ENCODE measurements at places on chromosomes 6 and 20. TPM values are rescaled to one million over a fixed set of nuclear protein-coding genes. Genes with fewer than 3 reads are reported as not detected.

GRCh38 chr6:41222513-41222912 lies 5.6 kb upstream of the TREML4 start:
- no peak for DNase-seq

DNA sequence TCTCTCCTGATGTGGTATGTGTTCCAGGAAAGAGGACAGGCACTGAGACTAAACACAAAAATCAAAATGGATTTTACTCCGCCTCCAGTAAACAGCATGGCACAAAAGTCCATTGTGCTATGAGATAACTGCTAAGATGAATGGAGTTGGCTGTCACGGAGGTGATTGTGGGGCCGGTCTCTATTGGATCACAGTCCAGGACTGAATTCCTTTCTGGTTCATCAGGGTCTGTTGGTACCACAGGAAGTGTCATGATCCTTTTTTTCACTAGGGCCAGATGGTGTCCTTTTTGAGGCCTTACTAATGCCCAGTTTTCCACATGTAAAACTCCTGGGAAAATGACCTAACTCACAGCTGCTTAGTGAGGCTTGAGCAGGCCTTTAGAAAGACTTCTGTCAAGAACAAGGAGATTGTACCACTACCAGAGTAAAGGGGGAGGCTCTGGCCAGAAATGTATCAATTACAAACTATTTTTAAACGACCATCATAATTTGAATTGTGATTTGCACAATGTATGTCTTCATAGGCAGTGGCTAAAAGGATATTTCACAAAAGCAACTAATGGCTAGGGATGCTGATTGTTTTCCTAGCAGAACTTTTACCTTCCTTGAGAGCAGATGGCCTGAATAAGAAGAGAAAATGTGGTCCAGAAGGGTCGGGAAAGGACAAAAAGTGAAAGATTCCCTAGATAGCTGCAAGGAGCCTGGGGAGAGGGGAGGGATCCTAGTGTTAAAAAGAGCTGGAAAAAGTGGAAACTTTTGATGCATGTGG lies 192.2 kb upstream of the POU3F2 start:
- peak; percentile 68 for DNase-seq

The DAAM2 gene
- total RNA-seq = 0.10 TPM

DNA sequence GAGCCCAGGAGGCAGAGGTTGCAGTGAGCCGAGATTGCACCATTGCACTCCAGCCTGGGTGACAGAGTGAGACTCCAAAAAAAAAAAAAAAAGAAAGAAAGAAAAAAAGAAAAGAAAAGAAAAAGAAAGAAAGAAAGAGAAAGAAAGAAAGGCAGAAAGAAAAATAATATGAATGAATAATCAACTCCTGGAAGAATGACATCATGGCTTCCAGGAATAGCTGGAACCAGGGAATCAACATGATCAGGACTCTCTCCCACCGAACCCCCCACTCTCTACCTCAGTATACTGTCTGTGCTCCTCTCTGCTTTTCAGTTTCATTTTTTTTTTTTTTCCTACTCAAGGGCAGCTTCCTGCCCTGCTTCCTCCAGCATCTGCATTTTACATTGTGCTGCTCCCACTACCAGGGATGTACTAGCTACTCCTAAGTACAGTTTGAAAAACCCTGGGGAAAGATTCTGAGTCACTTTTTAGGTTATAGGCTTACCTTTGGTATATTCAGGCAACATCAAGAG lies 19.7 kb upstream of the MTCL3 start:
- DNase-seq = no peak

The UNC5CL gene
- 0.62 TPM for total RNA-seq

The VSX1 gene
- not detected for total RNA-seq

DNA sequence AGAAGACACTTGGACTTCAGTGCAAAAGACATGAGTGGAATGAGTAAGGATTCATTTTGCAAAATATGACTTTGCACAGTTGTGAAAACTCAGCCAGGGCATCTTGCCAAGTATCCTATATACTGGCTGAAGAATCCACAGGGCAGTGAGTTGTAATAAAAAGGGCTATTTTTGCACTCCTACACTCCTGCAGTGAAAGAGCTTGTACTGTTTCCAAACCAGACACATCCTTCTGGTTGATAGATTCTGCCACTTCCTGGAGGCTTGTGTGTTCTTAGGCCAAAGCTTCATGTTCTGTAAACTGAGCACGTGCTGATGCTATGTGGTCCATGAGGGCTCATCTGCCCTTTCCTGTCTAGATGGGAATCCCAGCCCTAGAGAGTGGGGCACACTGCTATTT lies 34.9 kb downstream of the GMPR start:
- DNase-seq = no peak

DNA sequence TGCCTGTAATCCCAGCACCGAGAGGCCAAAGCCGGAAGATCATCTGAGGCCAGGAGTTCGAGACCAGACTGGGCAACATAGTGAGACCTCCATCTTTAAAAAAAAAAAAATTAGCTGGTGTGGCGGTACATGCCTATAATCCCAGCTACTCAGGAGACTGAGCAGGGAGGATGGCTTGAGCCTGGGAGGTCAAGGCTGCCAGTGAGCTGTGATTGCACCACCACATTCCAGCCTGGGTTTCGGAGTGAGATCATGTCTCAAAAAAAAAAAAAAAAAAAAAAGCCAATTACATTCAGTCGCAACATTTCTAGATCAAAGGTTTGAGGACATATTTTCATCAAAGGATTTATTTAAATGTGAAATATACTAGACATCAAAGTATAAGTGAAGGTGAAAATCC lies 32.0 kb upstream of the EDN1 start:
- DNase-seq = no peak

The KIAA1755 gene
- 0.57 TPM for total RNA-seq

DNA sequence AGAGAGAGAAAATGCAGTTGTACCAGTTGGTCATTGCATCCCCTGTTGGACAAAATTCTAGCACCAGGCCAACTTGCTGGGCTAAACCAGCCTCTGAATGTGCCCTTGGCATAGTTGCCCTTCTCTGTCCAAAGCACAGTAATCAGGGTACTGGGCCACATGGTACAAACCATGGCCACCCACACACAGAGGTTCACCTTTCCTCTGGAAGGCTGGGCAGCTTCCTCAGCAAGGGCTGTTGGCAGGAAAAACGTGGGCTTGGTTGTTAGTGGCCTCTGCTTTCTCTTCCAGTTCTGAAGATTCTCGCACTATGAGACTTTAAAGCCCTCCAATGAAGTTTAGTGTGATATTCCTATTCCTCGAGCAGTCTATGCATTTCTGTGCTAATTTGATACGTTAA lies 706 bp downstream of the DDO start:
- DNase-seq = no peak

The GRIK2 gene
- 0.12 TPM for total RNA-seq

GRCh38 chr6:11040134-11040533 lies 4.0 kb downstream of the ELOVL2 start:
- DNase-seq = peak; percentile 9

- DNase-seq = peak; percentile 75
Measured at GRCh38 chr6:104625536-104625935, 234.2 kb downstream of the HACE1 start.

The TMEM217 gene
- 3.2 TPM for total RNA-seq

DNA sequence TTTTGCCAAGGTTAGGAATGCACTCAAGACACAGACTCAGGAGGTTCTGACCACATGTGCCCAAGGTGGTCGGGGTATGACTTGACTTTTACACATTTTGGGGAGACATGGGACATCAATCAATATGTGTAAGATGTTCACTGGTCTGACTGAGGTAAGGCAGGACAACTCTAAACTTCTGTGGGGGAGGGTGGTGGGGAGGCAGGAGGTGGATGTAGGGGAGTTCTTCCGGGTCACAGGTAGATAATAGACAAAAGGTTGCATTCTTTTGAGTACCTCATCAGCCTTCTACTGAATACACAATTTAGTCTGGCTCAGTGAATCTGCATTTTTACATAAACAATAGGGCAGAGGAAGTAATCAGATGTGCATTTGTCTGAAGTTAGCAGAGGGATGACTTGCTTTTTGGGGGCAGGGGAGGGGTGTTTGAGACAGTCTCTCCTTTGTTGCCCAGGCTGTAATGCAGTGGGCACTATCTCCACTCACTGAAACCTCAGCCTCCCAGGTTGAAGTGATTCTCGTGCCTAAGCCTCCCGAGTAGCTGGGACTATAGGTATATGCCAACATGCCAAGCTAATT lies 10.9 kb downstream of the ECHDC1 start:
- DNase-seq = no peak

- DNase-seq = no peak
Measured at GRCh38 chr6:137487869-137488149, 6.4 kb downstream of the OLIG3 start.

GRCh38 chr6:145373826-145374225 lies 361.5 kb downstream of the EPM2A start:
- DNase-seq = no peak

The TNXB gene
- total RNA-seq = 45.7 TPM

GRCh38 chr6:55913228-55914195 lies 38.1 kb upstream of the BMP5 start:
- peak; percentile 10 for DNase-seq

The SNX21 gene
- total RNA-seq = 59.2 TPM

GRCh38 chr6:72552938-72553337 lies 68.9 kb upstream of the KCNQ5 start:
- DNase-seq = peak; percentile 53

The MROH8 gene
- 1.3 TPM for total RNA-seq

DNA sequence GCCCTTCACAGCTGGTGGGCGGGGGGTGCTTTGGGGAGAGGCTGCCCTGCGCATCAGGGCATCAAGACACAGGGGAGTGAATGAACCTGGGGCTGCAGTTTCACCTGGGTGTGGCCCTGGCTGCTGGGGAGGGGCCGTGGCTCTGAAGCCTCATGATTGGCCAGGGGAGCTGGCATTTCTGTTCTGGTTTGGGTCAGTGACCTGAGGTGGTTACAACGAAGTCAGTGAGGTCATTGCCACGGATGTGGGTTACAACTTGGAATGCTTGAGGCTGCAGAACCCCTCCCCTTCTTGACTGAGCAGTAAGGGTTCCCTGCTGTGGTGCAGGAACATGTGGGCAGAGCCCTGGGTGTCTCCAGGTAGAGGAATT lies 3.0 kb downstream of the TCEA2 start:
- DNase-seq = peak; percentile 99

DNA sequence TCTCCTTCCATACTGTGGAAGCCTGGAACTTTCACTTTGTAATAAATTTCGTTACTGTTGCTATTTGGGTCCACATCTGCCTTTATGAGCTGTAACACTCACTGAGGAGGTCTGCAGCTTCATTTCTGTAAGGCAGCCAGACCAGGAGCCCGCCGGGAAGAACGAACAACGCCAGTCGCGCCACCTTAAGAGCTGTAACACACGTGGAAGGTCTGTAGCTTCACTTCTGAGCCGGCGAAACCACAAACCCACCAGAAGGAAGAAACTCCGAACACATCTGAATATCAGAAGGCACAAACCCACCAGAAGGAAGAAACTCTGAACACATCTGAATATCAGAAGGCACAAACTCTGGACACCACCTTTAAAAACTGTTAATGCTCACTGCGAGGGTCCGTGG lies 589.9 kb upstream of the SLC35B3 start:
- no peak for DNase-seq

DNA sequence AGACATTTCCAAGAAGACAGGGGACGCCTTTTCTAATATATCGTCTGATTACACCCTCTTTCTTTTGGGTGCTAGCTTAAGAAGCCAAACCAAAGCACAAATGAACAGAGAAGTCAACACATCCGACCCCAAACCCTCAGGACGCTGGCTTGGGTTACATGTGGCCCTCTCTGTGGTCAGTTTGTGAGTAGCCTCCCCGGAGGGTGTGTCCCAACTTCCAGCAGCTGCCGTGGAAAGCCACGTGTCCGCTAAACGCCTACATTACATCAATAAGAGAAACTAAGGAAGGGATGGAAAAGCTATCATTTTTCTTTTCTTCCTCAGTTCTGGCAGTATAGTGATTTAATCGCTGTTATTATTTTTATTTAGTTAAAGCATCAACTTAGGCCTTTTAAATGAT lies 487 bp upstream of the BMP6 start:
- no peak for DNase-seq

The FAM209B gene
- not detected for total RNA-seq

The MYT1 gene
- 2.4 TPM for total RNA-seq

- DNase-seq = no peak
Measured at GRCh38 chr6:32116674-32117073, 7.5 kb upstream of the TNXB start.

- DNase-seq = no peak
Measured at GRCh38 chr6:163376187-163376586, 38.3 kb upstream of the QKI start.

GRCh38 chr20:49699200-49699992 lies 14.3 kb downstream of the B4GALT5 start:
- DNase-seq = peak; percentile 86

The CAP2 gene
- total RNA-seq = 27.8 TPM

The PGC gene
- not detected for total RNA-seq

The HLA-DRA gene
- total RNA-seq = not detected

The VSTM2L gene
- 1.4 TPM for total RNA-seq

The NHSL1 gene
- total RNA-seq = 2.6 TPM

DNA sequence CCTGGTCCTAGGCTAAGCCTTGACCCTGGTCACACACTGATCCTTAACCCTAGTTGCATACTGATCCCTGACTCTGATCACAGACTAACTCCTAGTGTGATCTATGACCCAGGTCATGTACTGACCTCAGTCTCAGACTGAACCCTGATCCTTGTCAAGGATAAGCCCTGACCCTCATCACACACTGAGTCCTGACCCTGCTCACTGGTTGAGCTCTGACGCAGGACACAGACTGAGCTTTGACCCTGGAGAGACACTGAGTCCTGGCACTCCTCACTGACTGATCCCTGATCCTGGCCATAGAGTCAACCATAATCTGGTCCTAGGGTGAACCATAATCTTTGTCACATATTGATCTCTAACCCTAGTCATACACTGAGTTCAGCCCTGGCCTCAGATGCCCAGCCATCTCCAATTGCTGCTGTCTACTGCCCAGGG lies 37.9 kb downstream of the KCNB1 start:
- no peak for DNase-seq

DNA sequence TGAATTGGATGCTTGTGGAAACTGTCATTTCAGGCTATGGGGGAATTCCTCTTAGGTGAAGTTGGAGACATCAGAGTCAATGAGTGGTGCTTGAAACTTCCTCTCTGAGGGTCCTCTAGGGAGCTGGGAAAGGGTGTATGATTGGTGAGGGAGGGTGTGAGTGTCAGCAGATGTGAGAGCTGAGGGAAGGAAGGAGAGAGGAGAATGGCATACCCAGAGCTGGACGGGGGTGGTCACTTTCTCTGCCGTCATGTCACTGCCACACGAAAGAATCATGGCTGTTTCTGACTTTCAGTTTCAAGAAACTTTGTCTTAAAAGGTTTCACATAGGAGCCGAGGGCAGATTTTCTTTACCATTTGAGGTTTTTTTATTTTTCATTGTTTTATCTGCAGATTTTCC lies 50.3 kb downstream of the DEK start:
- no peak for DNase-seq

DNA sequence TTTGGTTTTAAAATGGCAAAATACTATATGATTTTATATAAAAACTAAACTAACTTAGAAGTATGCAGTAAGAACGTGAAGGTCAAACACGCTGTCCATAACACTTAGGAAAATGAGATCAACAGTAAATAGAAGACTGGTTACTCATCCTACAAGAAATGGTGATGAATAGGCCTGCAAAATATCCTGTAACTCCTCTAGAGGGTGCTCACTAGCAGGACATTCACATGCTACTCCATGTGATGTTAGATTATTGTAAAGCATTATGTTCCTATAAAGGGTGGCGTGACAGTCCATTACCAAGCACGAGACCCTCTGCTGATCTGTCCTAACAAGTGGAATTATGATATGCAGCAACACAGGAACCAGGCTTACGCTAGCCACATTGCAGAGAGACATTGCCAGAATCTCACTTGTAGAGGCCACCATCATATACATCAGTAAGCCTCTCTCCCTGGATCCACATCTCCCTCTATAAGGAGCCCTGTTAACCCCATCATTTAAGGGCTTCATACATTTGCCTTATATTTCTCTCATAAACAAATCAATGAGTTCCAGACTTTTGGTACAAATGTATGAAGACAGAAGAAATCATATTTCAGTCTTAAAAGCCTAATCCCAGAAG lies 18.0 kb upstream of the DEFB129 start:
- DNase-seq = peak; percentile 65

Measured in A172 (cell line).